ENCODE measurements at places on chromosomes 5 and 9.

DNA sequence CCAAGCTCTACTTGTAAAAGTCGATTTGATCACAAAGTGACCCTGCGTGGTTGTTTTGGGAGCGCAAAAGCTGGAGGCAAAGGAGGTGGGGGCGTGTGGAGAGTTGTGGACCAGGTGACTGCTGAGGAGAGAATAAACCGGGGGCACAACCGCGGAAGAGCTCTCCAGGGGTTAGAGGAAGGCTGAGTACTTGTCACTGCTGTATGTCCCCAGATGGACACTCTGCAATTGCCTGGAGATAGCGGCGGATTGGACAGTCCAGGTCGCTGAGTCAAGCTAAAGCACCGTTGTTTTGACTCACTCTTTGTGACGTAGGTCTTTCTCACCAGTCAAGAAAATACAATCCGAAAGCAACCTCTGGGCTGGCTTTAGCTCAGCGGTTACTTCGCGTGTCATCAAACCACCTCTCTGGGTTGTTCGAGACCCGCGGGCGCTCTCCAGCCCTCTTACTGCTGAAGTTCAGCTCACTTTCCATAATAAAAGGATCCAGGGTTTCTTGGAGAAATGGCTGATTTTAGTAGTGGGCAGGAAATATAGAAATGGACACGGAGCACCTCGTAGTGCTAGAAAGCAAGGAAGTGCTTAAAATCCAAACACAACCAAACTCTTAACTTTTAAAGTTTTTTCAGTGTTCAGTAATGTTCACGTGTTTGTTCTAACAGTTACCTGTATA lies 25.7 kb downstream of the ZMAT2 start:
- DNase-seq = no peak

DNA sequence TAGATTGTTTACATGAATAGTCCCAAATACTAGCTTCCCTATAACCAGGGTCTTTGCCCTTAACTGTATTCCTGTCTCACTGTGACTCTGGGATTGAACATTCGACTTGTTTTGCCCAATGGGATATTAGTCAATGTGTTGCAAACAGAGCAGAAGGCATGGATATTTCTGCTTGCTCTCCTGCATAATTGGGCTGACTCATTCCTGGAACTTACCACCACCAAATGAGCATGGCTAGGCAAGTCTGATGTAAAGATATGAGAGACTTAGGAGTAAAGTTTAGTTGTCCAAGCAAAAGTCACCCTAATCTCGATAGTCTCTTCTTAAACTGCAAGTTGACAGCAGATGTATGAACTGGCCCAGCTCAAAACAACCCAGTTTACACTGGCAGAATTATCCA lies 273.5 kb upstream of the CCNG1 start:
- no peak for DNase-seq

GRCh38 chr5:98144710-98145109 lies 628.8 kb upstream of the RGMB start:
- DNase-seq = no peak

DNA sequence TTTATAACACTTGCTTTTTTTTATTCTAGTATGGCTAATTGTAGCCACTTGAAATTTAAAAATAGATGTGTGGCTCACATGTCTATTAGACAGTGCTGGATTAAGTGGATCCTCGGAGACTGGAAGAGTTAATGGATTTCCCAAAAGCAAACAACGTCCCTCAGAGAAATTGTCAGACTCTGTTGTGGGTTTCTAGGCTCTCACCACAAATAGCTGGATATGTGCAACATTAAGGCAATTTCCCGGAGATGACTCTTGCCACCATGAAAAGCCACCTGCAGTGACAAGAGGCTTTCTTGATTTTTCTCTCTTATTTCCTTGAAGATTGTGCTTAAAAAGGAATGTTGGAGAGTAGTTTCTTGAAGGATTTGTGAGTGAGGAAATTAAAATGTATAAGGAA lies 43.2 kb downstream of the TMEM167A start:
- no peak for DNase-seq

- DNase-seq = no peak
Observed at GRCh38 chr9:119195521-119195920, 173.7 kb downstream of the BRINP1 start.

GRCh38 chr5:75701856-75702255 lies 15.4 kb downstream of the POC5 start:
- no peak for DNase-seq

- DNase-seq = peak; percentile 63
Observed at GRCh38 chr5:148457183-148457620, 73.4 kb downstream of the FBXO38 start.

GRCh38 chr5:109421956-109422355 lies 12.2 kb upstream of the PJA2 start:
- no peak for DNase-seq

DNA sequence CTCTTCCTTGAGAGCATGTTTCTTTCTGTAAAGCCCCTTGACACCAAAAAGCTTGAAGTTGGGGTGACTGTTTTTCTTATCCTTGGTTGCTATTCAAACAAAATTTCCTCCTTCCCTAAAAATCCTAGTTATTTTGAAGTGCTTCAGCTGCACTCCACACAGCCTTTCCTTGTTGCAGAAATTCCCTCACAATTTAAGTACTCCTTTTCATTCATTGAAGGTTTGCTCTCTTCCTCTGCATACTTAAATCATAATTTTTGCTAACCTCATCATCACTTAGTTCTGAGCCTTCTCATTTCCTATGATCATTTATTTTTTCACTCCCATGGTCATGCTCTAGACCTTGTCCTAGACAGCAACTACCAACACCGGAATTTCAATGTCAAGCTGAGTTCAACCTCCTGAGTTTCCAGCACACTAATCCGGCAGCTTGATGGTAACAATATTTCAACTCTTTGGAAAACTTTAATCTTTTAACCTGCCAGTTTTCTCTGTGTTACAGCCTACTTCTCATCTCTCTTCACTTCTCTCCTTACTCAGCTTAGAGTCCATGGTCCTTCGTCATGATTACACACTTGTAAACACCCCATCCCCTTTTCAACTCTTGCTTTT lies 78.7 kb upstream of the ACTBL2 start:
- no peak for DNase-seq

DNA sequence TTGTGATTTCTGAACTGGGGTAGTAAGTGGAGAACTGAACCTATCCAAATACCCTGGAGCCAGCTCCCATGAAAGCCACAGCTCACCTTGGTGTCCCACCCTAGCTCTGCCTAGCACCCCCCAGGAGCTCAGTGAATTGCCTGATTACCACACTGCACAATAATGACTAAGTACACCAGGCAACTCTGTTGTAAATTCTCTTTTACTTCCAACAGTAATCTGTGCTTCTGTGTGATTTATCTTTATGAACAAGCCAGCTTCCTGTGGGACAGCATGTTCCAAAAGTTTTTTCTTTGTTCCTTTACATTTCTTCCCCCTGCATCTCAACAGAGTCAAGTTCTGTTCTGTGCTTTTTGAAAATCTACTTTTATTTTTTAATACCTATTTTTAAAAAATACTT lies 22.1 kb upstream of the GRPEL2 start:
- no peak for DNase-seq

GRCh38 chr5:141806626-141807025 lies 71.6 kb downstream of the PCDH1 start:
- no peak for DNase-seq

GRCh38 chr5:155554500-155554899 lies 540.9 kb downstream of the KIF4B start:
- DNase-seq = no peak

DNA sequence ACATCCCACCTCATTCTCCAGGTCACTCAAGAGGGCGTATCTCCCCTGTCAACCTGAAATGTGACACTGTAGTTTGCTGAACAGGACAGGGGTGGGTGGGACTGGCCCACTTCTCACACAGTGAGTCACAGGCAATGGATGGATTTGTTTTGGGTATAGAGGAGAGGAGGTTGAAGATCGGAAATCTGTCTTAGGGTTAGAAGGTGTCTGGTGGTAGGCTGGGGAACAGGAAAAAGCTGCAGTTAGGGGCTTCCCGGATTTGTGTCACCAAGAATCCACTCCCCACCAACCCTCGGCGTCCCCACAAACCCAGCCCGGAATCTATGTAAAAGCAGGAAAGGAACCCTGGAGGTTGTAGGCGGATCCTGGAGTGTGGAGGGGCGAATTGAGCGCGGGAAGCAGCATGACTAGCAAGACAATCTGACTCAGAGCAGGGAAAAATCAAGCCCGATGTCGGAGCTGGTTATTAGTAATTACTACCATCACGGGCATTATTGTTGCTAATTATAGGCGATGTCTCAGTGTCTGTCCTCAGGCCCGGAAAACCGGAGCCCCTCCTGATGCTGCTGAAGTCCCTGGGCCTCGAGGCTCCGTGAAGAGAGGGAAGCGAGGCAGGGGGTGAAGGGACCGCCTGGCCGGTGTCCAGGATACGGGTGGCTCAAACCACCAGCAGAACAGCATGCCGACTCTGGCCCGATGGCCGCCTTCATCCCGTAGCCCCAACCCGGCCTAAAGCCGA lies 1.7 kb upstream of the IRX1 start:
- DNase-seq = no peak

DNA sequence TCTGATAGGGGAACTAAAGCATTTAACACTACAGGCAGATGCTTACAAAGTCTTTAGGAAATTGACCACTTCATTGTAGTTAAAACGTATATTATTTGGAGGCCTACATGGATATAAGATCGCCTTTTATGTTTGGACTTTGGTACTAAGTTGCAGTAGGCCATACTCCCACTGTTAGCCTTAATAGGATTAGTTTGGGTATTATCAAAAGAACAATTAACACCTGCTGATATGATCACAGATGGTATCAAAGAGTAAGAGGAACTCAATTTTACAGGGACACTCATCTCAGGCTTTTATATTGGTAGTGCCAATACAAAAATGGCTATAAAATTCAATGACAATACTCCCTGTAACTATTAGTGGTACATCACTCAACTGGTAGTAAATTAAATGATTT lies 1183.0 kb downstream of the MAT2B start:
- DNase-seq = peak; percentile 31

GRCh38 chr9:99389087-99390033 lies 167.3 kb downstream of the SEC61B start:
- no peak for DNase-seq

DNA sequence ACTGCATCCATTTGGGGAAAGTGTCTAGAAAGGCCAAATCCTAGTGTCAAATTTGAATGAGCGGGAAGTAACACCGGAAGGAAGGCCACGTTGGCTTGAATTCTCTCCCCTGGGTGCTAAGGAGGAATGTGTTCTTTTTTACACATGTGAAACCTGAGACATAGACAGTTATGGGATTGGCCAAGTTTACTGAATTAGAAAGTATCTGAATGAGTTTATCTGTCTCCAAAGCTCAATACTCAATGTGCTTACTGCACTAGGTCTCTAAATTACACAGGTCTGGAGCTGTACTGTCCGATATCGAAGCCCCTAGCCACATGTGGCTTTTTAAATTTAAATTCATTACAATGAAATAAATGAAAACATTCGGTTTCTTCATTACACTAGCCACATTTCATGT lies 6.0 kb downstream of the DMRT1 start:
- no peak for DNase-seq

- no peak for DNase-seq
Observed at GRCh38 chr5:170429014-170429413, 39.8 kb upstream of the KCNMB1 start.

DNA sequence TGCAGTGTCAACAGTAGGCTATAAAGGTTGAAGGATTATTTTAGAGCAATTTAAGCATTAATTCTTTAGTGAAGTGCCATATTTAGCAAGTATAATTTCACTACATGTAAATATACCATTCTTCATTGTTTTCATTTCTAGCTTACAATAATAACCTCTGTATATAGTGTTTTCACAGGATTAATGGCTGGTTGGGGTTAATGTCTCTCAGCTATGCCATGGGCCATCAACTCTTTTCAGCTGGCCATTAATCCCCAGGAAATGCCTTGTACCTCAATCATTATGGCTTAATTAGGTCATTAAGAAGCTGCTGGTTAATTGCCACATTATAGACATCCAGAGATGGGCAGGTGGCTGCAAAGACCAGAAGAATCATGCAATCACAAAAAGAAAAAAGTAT lies 715.1 kb downstream of the MAT2B start:
- DNase-seq = no peak

DNA sequence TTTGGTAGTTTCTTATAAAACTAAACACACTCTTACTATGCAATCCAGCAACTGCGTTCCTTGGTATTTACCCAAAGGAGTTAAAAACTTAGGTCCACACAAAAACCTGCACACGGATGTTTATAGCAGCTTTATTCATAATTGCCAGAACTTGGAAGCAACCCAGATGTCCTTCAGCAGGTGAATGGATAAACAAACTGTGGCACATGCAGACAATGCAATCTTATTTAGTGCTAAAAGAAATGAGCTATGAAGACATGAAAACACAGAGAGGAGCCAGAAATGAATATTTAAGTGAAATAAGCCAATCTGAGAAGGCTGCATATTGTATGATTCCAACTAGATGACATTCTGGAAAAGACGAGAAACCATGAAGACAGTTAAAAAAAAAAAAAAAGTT lies 10.7 kb downstream of the WNK2 start:
- no peak for DNase-seq

- DNase-seq = no peak
Observed at GRCh38 chr5:149212198-149212951, 59.3 kb upstream of the AFAP1L1 start.

GRCh38 chr9:137899551-137900360 lies 22.2 kb downstream of the CACNA1B start:
- no peak for DNase-seq

DNA sequence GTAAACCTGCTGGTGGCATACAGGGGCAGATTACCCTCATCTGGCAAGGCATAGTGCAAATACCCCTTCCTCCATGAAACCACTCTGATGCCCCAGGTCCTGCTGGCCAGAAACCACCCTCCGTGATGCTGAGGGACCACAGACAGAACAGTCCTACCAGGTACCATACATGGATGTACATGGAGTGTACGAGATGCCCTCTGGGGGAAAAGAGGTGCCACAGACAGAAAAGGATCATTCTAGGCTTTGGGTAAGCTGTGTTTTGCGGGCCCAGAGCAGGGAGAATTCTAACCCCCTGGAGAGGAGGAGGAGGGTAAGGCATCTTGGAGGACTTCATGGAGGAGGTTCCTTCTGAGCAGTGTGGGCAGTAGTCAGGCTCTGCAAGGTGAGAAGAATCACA lies 68.3 kb downstream of the GABBR2 start:
- DNase-seq = no peak

DNA sequence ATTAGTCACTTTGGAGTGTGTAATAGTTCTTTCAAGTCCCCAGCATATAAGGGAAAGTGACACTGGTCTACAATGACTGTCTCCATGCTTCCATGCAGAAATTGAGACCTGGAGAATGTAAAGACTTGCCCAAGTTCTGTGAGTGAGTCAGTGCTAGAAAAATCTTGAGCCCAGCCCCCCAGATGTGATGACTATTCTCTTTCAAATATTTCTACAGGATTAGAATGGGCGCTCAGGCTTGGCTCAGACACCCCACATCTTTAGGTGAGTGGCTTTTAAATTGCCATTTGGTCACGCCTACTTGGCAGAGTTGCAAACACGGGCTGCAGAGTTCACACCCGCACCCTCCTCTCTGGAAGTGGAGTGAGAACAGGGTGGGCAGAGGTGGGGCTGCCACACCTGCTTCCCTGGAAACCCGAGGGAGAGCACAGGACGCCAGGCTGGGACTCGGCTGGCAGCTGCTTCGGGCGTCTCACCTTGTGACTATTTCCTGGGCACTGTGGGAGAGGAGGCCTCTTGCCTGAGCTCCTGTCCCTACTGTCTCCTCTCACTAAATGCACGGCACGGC lies 37.6 kb downstream of the ROPN1L start:
- DNase-seq = no peak
